Neural progenitor cell (in vitro differentiated cells): ENCODE measurements at places on chromosomes 12 and 14. TPM values are rescaled to one million over a fixed set of nuclear protein-coding genes. Genes with fewer than 3 reads are reported as not detected.

DNA sequence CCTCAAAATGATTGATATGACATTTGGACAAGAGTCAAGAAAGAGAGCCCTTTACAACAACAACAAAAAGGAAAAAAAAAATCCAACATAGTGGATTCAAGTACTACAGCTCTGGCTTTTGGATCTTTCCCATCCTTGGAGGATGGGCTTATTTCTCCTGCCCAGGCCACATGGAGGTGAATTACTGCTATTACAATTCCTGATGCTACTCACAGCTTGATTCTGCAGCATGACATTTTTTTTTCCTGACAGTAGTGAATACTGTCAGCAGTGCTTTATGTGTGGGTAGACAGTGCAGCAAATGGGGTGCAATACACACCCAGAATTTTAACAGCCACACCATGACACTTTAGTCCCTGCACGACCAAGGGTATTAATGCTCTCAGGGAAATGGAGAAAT lies 42.5 kb upstream of the HSP90B1 start:
- no peak overlapping the region for H3K4me3 ChIP-seq
- DNase-seq = no peak
- no peak overlapping the region for H3K27ac ChIP-seq
- no peaks in the 10 kb centered on the region for H3K4me1 ChIP-seq

DNA sequence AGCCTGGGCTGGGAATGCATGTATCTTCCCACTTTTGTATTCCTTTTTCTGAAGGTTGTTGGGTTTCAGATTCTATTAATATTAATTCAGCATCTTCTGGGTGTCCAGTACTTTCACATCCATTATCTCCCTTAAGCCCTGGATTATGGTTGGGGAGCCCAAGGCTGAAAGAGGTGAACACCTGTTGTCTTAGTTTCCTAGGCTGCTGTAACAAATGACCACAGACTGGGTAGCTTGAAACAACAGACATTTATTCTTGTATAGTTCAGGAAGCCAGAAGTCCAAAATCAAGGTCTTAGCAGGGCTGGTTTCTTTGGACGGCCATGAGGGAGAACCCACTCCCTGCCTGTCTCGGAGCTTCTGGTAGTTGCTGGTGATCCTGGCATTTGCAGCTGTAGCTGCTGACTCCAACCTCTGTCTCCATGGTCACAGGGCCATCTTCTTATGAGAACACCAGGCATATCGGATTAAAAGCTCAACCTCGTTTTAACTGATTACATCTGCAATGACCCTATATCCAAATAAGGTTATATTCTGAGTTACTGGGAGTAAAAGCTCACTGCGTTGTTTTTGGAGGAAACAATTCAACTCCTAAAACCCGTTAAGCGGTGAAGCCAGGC lies 68.2 kb upstream of the CLMN start:
- no peaks in the 10 kb centered on the region for H3K27me3 ChIP-seq
- H3K4me1 ChIP-seq = no peaks in the 10 kb centered on the region
- no peak overlapping the region for H3K27ac ChIP-seq
- H3K36me3 ChIP-seq = no peaks in the 10 kb centered on the region
- no peak for DNase-seq
- H3K4me3 ChIP-seq = no peak overlapping the region

The RHOJ gene
- not detected in 2 replicates for total RNA-seq

GRCh38 chr12:31267966-31268365 lies 58.0 kb downstream of the SINHCAF start:
- H3K36me3 ChIP-seq = no peaks in the 10 kb centered on the region
- no peak overlapping the region for H3K27ac ChIP-seq
- no peak overlapping the region for H3K4me3 ChIP-seq
- no peaks in the 10 kb centered on the region for H3K27me3 ChIP-seq
- no peak for DNase-seq

- H3K4me1 ChIP-seq = peaks cover 18% of the 10 kb centered on the region
- peak overlapping the region; percentile 87 for H3K4me3 ChIP-seq
- no peaks in the 10 kb centered on the region for H3K36me3 ChIP-seq
These were observed 88.8 kb downstream of the GALNT8 start for GRCh38 chr12:4809013-4809448.

GRCh38 chr12:68317047-68317667 lies 15.0 kb downstream of the MDM1 start:
- no peaks in the 10 kb centered on the region for H3K27me3 ChIP-seq
- H3K36me3 ChIP-seq = peaks cover 7% of the 10 kb centered on the region
- DNase-seq = peak; percentile 66
- H3K27ac ChIP-seq = no peak overlapping the region
- H3K4me3 ChIP-seq = no peak overlapping the region

DNA sequence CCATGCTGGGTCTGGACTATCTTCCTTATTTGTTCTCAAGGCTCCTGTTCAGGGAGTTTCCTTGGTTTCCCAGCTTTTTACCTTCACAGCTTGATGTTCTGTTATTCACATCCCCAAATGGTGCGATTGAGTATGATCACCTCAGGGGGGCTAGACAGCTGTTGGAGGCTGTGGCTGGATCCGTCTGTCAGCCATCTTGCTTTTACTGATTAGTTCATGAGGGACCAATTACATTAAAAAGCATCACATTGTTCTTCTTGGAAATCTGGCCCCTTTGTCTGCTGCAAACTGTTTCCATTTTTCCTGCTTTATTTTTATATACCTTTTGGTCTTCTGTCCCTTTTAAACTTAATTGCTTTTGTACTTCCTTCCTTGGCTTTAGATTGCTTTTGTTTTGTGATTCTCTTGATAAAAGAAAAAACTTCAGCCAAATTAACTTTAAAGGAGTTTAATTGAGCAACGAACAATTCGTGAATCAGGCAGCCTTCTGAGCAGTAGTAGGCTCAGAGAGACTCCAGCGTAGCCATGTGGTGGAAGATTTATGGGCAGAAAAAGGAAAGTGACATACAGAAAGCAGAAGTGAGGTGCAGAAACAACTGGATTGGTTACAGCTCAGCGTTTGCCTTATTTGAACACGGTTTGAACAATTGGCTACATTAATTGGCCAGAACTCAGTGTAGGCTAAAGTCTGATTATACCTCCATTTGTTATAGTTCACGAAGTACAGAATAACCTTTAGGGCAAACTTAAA lies 208.7 kb downstream of the AEBP2 start:
- H3K4me3 ChIP-seq = no peak overlapping the region
- H3K4me1 ChIP-seq = peaks cover 15% of the 10 kb centered on the region
- DNase-seq = no peak
- H3K27ac ChIP-seq = no peak overlapping the region

The KRT71 gene
- not detected in 2 replicates for total RNA-seq

GRCh38 chr14:35855876-35856481 lies 29.8 kb downstream of the BRMS1L start:
- no peak overlapping the region for H3K27ac ChIP-seq
- H3K36me3 ChIP-seq = peaks cover 8% of the 10 kb centered on the region
- peaks cover 21% of the 10 kb centered on the region for H3K4me1 ChIP-seq
- H3K4me3 ChIP-seq = no peak overlapping the region
- H3K27me3 ChIP-seq = no peaks in the 10 kb centered on the region

The OR6C2 gene
- not detected in 2 replicates for total RNA-seq

- H3K4me3 ChIP-seq = no peak overlapping the region
- no peaks in the 10 kb centered on the region for H3K27me3 ChIP-seq
- H3K4me1 ChIP-seq = peaks cover 16% of the 10 kb centered on the region
- H3K27ac ChIP-seq = no peak overlapping the region
- peak; percentile 72 for DNase-seq
- no peaks in the 10 kb centered on the region for H3K36me3 ChIP-seq
These were observed 162.9 kb downstream of the ADGRD1 start for GRCh38 chr12:131116468-131117117.

GRCh38 chr14:104288272-104288671 lies 149.9 kb downstream of the KIF26A start:
- no peaks in the 10 kb centered on the region for H3K27me3 ChIP-seq
- H3K27ac ChIP-seq = no peak overlapping the region
- no peak overlapping the region for H3K4me3 ChIP-seq

The SSTR1 gene
- total RNA-seq = not detected in 2 replicates

DNA sequence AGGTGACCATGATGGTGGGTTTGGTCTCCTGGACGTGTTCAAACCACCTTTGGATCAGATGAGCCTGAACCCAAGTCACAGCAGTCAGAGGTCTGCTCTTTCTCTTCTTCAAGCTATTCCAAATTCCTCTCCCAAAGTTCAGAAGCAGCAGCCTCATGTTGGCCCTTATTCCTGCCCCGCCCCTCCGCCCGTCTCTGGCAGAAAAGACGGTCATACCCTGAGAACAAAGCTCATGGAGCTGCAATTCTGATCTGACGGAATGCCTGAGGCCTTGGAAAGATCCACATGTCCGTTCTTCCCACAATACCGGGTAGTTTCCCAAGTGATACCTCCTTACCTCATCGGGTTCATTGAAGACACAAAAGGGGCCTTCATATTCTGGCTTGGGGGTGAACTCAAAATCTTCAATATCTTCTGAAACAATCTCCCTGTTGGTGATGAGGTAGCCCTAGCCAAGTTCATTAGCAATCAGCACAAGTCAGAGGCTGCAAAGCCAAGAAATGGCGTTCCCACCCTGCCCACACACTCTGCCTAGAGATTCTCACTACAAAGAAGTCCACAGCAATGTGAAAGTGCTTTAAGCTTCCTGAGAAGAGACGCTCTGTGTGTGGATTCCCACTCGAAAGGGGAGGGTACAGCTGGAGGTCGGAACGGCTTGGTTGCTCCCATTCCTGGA lies 11.2 kb downstream of the POLE start:
- DNase-seq = no peak
- H3K27ac ChIP-seq = no peak overlapping the region
- no peak overlapping the region for H3K4me3 ChIP-seq
- H3K4me1 ChIP-seq = no peaks in the 10 kb centered on the region
- H3K36me3 ChIP-seq = no peaks in the 10 kb centered on the region

DNA sequence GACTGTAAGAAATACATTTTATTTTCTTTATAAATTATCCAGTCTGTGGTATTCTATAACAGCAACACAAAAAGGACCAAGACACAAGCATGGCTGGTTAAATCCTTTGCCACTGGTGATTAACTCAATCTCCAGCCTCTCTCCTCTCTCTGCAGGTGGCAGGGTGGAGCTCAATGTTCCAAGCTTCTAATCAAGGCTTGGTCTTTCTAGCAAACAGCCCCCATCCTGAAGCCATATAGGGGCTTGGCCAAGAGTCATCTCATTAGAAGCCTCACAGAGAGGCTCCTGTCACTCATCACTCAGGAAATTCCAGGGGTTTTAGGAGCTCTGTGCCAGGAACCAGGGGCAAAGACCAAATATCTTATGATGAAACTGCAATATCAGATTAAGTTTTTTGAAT lies 12.0 kb downstream of the C12orf75 start:
- H3K27me3 ChIP-seq = no peaks in the 10 kb centered on the region
- H3K36me3 ChIP-seq = peaks cover 4% of the 10 kb centered on the region
- peaks cover 18% of the 10 kb centered on the region for H3K4me1 ChIP-seq
- peak; percentile 37 for DNase-seq
- no peak overlapping the region for H3K4me3 ChIP-seq

The LUM gene
- total RNA-seq = 0.19 TPM in 1 of 2 replicates, not detected in the other

The SLCO1B1 gene
- total RNA-seq = not detected in 2 replicates

The CFAP54 gene
- 1.6 and 4.2 TPM in 2 replicates for total RNA-seq

DNA sequence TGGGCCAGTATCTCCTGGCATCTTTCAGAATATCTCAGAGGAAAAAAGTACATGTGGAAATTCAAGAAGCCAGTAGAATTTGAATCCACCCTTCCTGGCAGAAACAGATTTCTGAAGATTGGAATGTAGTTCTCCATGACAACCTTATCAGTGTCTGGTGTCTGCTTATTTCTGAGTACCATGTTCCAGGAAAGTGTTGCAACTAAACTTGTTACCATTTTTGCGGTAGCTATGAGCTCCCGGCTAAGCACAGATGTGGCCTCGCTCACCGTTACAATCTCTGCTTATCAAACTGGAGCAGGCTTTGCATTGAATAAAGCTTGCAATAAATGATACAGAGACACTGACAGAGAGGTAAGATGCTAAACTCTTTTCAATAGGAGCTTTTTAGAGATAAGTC lies 13.0 kb upstream of the ITPR2 start:
- no peak for DNase-seq
- no peaks in the 10 kb centered on the region for H3K36me3 ChIP-seq
- H3K4me3 ChIP-seq = no peak overlapping the region
- H3K4me1 ChIP-seq = no peaks in the 10 kb centered on the region

The CLEC4D gene
- total RNA-seq = 0.19 TPM in 2 replicates

DNA sequence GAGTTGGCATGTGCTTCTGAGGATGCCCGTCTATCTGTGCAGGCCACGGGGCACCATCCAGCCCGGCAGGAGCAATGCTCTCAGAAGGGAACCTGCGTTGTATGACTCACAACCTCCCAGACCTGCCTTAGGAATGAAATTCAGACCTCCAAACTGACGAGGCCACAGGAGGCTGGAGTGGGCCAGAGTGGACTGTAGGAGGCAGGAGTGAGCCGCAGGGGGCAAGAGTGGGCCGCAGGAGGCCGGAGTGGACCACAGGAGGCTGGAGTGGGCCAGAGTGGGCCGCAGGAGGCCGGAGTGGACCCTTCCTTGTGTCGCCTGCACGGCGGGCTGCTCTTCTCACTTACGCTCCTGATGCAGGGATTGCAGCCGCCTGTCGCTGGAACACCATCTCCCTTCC lies 11.1 kb upstream of the FBRSL1 start:
- H3K27ac ChIP-seq = no peak overlapping the region
- DNase-seq = no peak
- no peaks in the 10 kb centered on the region for H3K36me3 ChIP-seq
- H3K27me3 ChIP-seq = peaks cover 68% of the 10 kb centered on the region
- H3K4me3 ChIP-seq = no peak overlapping the region

The CAPZA3 gene
- not detected in 2 replicates for total RNA-seq

GRCh38 chr12:6383572-6384498 lies at the start of gene LTBR:
Gene LTBR, plus strand, starts transcription at chr12:6384162. Its CDS starts 197 bp downstream, at chr12:6384359.
- no peak within 1 kb of the TSS for H3K27ac ChIP-seq
- no peaks in the 10 kb centered on the region for H3K36me3 ChIP-seq
- H3K4me3 ChIP-seq = no peak within 1 kb of the TSS
- DNase-seq = peak; percentile 49
- H3K27me3 ChIP-seq = peaks cover 20% of the 10 kb centered on the region
- H3K4me1 ChIP-seq = peaks cover 25% of the 10 kb centered on the region

GRCh38 chr14:101215927-101216326 lies 312.4 kb upstream of the RTL1 start:
- peak; percentile 0 for DNase-seq
- H3K36me3 ChIP-seq = no peaks in the 10 kb centered on the region
- H3K4me1 ChIP-seq = no peaks in the 10 kb centered on the region
- H3K4me3 ChIP-seq = no peak overlapping the region

GRCh38 chr14:25120261-25120660 lies 70.3 kb upstream of the STXBP6 start:
- H3K27ac ChIP-seq = no peak overlapping the region
- no peaks in the 10 kb centered on the region for H3K27me3 ChIP-seq
- H3K36me3 ChIP-seq = no peaks in the 10 kb centered on the region
- H3K4me3 ChIP-seq = no peak overlapping the region
- no peak for DNase-seq
- no peaks in the 10 kb centered on the region for H3K4me1 ChIP-seq
